ENCODE measurements at places on chromosomes 3 and 15.

GRCh38 chr3:151553888-151554287, 93.0 kb upstream of the IGSF10 start:
- DNase-seq, result peak; percentile 27

DNA sequence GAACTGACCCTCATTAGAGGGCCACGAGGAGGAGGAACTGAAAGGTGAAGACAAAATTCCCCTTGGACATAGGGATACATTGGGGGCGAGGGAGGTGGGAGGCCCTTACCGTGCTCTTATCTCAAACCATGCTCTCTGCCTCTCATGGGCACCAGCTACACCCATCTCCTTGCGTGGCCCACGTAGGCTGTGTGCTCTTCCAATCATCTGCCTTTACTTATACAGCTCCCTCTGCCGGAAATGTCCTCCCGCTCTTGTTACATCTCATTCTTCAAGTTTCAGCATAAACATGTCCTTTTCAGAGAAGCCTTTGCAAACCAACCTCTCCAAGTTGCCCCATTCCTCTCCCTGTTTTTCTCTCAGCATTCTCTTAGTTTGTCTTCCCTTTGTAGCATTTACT, 307.8 kb upstream of the PROK2 start:
- no peak for DNase-seq

DNA sequence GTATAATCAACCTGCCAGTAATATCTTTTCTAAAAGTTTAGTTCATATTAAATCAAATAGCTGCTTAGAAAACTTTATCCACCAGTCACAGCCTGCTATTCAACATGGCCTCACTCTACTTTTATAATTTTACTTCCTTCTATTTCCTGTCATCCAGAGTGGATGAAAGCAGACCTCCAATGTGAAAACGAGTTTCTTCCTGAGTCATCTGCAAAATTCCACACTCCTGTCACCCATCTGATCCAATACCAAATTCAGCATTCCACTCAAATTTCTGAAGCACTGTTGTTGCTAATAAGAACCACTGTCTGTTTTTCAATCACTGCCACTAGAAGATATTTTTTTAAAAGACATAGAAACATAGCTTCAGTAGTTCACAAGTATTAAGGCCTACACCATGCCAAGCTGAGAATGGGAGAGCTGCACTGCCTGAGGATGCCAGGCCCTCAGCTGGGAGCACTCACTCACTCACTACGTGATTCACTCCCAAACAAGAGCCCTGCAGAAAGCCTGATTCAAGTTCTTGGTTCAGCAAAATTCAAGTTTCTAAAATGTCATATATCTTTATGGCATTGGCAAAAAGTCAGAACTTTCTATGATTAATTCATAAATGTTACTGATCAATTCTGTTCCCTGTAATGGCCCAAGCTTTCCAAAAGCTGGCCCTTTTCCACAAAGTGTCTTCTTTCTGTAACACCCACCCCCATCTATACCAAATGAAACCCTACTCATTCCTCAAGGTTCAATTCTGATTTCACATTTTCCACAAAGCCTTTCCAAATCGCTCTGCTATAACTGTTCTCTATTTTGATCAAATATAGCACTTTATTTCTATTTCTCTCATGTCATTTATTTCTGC, 82.9 kb downstream of the FSIP1 start:
- DNase-seq, result no peak

GRCh38 chr3:22297436-22297835, 546.4 kb upstream of the ZNF385D start:
- no peak for DNase-seq

DNA sequence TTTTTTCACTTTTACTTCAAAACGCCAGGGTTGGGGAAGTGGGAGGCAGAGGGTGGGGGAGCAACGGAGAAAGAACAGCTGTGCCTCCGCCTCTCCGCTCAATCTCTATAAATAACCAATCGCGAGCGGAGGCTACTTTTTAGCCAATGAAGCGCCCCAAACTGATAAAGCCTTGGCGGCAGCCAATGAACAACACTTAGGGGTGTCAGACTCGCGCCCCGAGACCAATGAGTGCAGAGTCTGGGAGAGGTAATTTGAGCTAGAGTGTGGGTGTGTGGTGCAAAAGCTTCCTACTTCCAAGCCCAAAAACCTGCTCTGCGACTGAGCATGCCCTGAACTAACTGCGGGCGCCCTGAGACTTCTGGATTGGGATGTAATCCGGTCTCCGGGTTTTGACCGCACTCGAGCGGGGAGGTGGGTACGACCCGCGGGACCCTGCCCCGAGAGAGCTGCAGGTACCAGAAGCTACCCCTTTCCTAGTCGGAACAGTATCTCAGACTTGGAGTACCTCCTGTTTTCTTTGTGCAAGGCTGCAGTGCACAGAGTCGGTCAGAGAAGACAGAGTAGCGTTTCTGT, 800 bp upstream of the RAP2B start:
- peak; percentile 100 for DNase-seq

DNA sequence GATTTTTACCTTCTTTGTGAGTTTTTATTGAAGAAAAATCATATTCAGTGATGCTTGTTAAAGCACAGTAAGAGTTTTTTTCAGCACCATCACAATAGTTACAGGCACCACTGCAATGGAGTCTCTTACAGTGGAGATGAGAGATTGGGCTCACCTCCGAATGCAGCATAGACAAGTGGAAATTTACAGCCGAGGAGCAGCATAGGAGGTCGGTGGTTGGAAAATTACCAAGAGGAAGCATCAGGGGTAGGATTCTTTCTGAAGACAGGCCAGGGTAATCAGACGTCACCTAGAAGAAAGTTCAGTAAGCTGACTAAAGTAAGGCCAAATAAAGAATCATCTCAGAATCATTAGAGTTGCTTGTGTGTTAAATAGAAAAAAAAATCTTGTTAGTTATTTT, 491.6 kb downstream of the RBMS3 start:
- DNase-seq, result no peak

- DNase-seq, result no peak
Observed at GRCh38 chr15:69510556-69510955, 57.9 kb downstream of the RPLP1 start.

- peak; percentile 16 for DNase-seq
Observed at GRCh38 chr3:17233398-17233800, 348.6 kb downstream of the PLCL2 start.

DNA sequence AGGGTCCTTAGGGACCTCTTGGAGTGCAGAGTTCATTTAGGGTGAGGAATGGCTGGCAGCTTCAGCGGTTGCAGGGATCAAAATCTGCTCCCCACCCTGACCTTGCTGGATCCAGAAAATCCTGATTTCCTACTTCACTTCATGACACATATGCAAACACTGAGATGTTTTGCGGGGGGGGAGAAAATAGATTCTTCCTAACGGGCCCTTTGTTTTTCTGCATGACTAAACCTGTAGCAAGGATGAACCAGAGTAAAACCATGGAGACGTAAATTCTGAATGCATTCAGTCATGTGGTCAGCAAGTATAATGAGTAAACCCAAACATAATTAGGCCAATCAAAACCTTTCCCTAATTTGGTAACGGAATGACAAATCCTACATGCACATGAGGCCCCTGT, 20.0 kb upstream of the RBP1 start:
- DNase-seq, result no peak

DNA sequence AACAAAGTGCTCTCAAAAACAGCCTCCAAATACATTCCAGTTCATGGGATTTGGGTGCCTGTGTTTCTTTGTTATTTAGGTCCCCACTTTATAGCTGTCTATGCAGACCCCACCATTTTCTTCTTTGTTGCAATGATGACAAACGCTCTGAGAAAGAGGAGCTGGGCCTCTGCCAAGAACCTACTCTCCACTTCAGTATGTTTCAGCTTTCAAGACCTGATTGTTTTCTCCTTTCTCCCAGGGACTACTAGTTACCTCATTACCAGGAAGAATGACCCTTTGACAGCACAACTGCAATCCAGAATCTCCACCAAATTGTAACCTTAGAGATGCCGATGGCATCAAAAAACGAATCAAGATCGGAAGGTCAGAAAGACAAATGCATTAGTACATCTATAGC, 236.8 kb downstream of the MEIS2 start:
- DNase-seq, result no peak

GRCh38 chr3:150110097-150110496, 139.4 kb upstream of the PFN2 start:
- no peak for DNase-seq

- no peak for DNase-seq
Observed at GRCh38 chr3:99943931-99944761, 126.5 kb downstream of the CMSS1 start.

GRCh38 chr3:176663837-176664831, 533.1 kb downstream of the TBL1XR1 start:
- DNase-seq, result peak; percentile 51

DNA sequence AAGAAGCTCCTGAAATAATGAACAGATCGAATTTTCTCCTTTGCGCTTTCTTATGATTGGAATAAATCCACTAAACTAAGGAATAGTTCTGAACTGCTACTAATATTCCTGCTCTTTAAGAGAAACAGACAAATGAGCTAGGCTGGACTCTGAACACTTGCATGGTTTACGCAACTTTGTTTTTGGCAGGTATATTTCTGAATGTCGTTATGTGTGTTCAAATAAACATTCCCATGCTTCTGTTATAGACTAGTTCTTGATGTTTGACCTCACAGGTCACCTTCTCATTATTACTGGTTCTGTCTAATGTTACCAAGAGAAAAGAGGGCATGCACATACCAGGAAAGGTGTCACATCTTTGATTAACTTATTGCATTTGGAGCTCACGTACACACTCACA, 418.2 kb downstream of the EPHB1 start:
- DNase-seq, result no peak

DNA sequence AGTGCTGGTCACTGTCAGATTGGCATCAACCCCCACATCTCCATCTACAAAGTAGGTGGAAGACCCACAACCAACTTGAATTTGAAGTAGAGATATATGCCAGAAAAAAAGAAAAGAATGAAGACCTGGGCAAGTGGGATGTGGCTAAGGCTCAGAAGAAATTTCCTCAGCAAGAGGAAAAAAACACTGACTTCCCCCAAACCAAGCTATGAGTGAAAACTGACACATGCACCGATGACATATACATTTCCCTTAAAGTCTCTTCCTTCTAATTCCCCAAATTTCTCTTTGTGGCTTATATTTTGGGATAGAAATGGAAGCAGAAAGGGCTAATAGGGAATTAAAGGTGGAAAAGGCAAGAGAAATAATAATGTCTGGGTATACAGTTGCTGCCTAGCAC, 59.0 kb downstream of the CYP19A1 start:
- no peak for DNase-seq

Data from GM04504 (cell line).